ENCODE measurements at places on chromosomes 7 and 10. TPM values are rescaled to one million over a fixed set of nuclear protein-coding genes. Genes with fewer than 3 reads are reported as not detected.

- H3K4me3 ChIP-seq: no peak overlapping the region
- H3K27ac ChIP-seq: peak overlapping the region; percentile 84
- no peaks in the 10 kb centered on the region for H3K27me3 ChIP-seq
- peaks cover 34% of the 10 kb centered on the region for H3K36me3 ChIP-seq
Measured at GRCh38 chr7:6440381-6440780, 7.4 kb downstream of the DAGLB start.

GRCh38 chr10:33813415-33813814, 478.9 kb upstream of the NRP1 start:
- H3K27ac ChIP-seq: no peak overlapping the region
- no peaks in the 10 kb centered on the region for H3K36me3 ChIP-seq
- no peak for DNase-seq
- no peaks in the 10 kb centered on the region for H3K27me3 ChIP-seq
- peaks cover 14% of the 10 kb centered on the region for H3K4me1 ChIP-seq
- no peak overlapping the region for H3K4me3 ChIP-seq

GRCh38 chr7:81819861-81820260, 50.0 kb upstream of the HGF start:
- H3K27ac ChIP-seq: no peak overlapping the region
- no peak for DNase-seq
- no peaks in the 10 kb centered on the region for H3K36me3 ChIP-seq
- H3K4me3 ChIP-seq: no peak overlapping the region
- H3K27me3 ChIP-seq: no peaks in the 10 kb centered on the region
- H3K4me1 ChIP-seq: no peaks in the 10 kb centered on the region

DNA sequence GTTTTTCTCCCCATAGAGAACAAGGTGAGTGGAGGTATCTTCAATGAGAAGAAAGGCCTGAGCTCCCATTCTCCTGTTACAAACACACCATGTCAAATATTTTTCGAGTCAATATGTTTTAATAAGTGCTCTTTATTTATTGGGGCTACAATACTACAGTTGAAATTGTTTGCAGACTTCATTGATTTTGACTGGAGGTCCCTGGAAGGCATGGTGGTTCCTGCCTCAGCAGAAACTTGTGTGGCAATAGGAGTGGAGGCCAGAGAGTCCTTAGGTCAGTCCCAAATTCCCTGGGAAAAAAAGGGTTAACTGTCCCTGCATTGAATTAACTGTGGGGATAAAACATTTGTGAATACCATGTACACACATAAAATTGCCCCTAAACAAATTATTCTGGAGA, 22.7 kb downstream of the KLF6 start:
- H3K36me3 ChIP-seq: no peaks in the 10 kb centered on the region
- H3K4me3 ChIP-seq: no peak overlapping the region
- DNase-seq: no peak
- H3K27ac ChIP-seq: no peak overlapping the region
- H3K4me1 ChIP-seq: no peaks in the 10 kb centered on the region

DNA sequence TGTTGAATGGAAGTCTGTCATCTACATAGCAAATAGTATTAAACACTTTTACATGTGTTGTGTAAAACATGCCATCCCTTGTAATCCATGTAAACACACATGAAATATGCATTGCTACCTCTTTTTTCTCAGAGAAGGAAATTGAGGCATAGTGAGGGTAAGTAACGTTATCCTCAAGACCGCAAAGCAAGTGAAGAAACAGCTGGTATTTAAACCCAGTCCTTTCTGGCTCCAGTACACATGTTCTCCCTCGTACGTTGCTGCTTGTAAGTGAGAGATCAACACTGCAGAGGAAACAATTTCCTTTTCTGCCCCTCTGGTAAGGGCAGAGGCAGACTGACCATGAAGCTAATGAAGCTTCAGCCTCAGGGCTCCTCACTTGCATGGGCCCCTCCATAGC, 28.5 kb downstream of the MAP3K8 start:
- no peak for DNase-seq
- no peaks in the 10 kb centered on the region for H3K36me3 ChIP-seq
- peak overlapping the region; percentile 28 for H3K27ac ChIP-seq

DNA sequence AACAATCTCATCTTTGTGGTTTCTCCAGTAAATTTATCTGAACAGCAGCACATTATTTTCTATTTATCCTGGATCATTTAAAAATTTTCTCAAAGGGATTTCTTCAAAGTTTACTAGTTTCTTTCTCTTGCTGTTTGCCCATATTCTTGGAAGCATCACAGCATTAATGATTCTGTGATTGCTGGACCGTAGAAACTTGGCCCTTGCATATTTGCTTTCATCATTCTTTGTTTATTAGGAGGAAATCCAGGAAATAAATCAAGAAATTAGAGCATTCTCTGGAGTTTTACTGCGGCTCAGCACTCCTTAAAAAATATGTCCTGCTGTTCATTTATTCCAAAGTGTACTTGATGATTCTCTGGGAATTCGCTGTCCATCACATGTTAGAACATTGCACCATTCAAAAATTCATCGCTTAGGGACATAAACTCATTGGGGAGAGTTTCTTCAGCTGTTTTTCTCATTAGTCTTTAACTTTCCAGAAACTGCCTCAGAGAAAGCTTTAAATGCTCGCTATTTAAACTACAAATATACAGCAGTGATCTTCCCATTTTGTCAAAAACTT, 264.0 kb upstream of the CDC14C start:
- DNase-seq: no peak
- no peak overlapping the region for H3K4me3 ChIP-seq
- no peaks in the 10 kb centered on the region for H3K4me1 ChIP-seq
- no peak overlapping the region for H3K27ac ChIP-seq

GRCh38 chr10:59234816-59235429, 58.5 kb downstream of the PHYHIPL start:
- H3K4me3 ChIP-seq: no peak overlapping the region
- DNase-seq: no peak
- H3K36me3 ChIP-seq: no peaks in the 10 kb centered on the region
- H3K27me3 ChIP-seq: no peaks in the 10 kb centered on the region
- no peak overlapping the region for H3K27ac ChIP-seq

GRCh38 chr10:125002423-125003145, 60.7 kb downstream of the ZRANB1 start:
- peak; percentile 51 for DNase-seq
- H3K4me3 ChIP-seq: no peak overlapping the region
- H3K27me3 ChIP-seq: no peaks in the 10 kb centered on the region

- H3K36me3 ChIP-seq: no peaks in the 10 kb centered on the region
- H3K4me3 ChIP-seq: no peak overlapping the region
- DNase-seq: no peak
- no peaks in the 10 kb centered on the region for H3K4me1 ChIP-seq
- peaks cover 2% of the 10 kb centered on the region for H3K27me3 ChIP-seq
Measured at GRCh38 chr10:14474656-14475055, 143.9 kb upstream of the FRMD4A start.

DNA sequence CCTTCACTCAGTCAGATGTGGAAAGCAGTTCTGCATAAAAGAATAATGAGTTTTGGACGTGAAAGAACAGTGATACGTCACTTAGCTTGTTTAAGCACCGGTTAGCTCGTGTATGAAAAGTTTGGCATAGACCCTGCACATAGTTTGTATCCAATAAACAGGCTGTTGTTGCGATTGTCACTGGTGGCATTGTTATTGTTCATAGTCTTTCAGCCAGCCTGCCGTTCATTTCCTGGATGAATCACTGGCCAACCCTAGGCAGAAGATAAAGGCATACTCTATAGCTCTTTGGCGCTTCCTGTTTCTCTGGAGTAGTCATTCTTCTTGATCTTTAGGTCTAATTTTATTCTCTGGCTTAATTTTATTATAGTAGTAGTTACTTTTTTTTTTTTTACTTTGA, 57.8 kb upstream of the ANKRD30A start:
- H3K27me3 ChIP-seq: no peaks in the 10 kb centered on the region
- no peaks in the 10 kb centered on the region for H3K4me1 ChIP-seq
- no peak for DNase-seq
- no peak overlapping the region for H3K4me3 ChIP-seq
- H3K27ac ChIP-seq: no peak overlapping the region

GRCh38 chr10:3173171-3173878, 743 bp upstream of the PITRM1 start:
- DNase-seq: peak; percentile 63
- peak overlapping the region; percentile 91 for H3K4me3 ChIP-seq
- no peak overlapping the region for H3K27ac ChIP-seq
- H3K4me1 ChIP-seq: peaks cover 5% of the 10 kb centered on the region
- H3K27me3 ChIP-seq: no peaks in the 10 kb centered on the region

DNA sequence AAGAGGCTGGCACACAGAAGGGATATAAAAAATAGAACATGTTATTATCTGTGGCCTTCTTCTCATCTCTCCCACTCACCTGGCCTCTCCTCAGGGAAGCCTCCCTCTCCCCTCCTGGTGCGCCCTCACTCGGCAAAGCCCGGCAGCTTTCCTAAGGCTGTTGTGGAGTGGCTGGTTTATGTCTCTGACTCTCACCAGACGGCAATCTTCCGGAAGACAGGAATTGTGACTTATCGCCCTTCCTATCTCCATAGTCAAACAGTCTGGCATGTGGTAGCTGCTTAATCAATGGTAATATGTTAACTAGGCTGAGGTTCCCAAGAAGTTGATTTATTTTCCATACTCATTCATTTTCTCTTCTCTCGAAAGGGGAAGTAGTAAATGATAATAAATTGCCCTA, 78.7 kb downstream of the ATXN7L1 start:
- H3K27ac ChIP-seq: no peak overlapping the region
- no peak for DNase-seq
- no peaks in the 10 kb centered on the region for H3K27me3 ChIP-seq
- no peaks in the 10 kb centered on the region for H3K36me3 ChIP-seq

- peaks cover under 1% of the 10 kb centered on the region for H3K27me3 ChIP-seq
- H3K27ac ChIP-seq: no peak overlapping the region
- H3K4me1 ChIP-seq: no peaks in the 10 kb centered on the region
- no peak overlapping the region for H3K4me3 ChIP-seq
- DNase-seq: no peak
Measured at GRCh38 chr7:31175672-31176071, 123.6 kb downstream of the ADCYAP1R1 start.

- H3K4me3 ChIP-seq: no peak overlapping the region
- no peaks in the 10 kb centered on the region for H3K36me3 ChIP-seq
- no peaks in the 10 kb centered on the region for H3K4me1 ChIP-seq
- peaks cover 2% of the 10 kb centered on the region for H3K27me3 ChIP-seq
Measured at GRCh38 chr10:118374404-118374803, 32.3 kb upstream of the FAM204A start.

DNA sequence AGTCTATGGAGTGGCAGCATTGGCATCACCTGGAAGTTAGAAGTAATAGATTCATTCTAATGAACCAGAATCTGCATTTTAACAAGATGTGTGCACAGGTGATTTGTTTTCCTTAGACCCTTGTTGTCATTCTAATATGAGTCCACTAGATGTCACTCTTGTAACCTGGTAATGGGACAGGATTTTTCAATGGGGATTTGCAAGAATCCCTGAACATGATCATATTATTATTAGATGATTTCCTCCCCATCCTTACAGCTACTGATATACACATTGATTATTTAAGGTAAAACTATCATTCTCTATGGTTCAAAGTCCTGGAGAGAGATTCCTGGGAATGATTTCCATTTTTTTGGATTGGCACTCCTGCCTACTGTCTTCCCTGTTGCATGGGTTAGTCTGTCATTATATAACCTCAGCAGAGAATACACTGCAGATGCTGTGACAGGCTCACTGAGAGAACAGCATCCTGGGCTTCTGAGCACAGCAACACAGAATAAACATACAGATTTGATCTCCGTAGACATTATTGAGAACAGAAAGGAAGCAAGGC, 194.9 kb downstream of the SUGCT start:
- H3K36me3 ChIP-seq: no peaks in the 10 kb centered on the region
- H3K4me1 ChIP-seq: no peaks in the 10 kb centered on the region
- H3K4me3 ChIP-seq: no peak overlapping the region
- no peak overlapping the region for H3K27ac ChIP-seq

GRCh38 chr10:3277566-3277965, 105.0 kb upstream of the PITRM1 start:
- H3K4me3 ChIP-seq: no peak overlapping the region
- H3K27me3 ChIP-seq: peaks cover 1% of the 10 kb centered on the region
- H3K4me1 ChIP-seq: no peaks in the 10 kb centered on the region

GRCh38 chr10:81280497-81281479, 594.2 kb upstream of the NRG3 start:
- H3K36me3 ChIP-seq: no peaks in the 10 kb centered on the region
- H3K4me1 ChIP-seq: no peaks in the 10 kb centered on the region
- DNase-seq: no peak
- H3K4me3 ChIP-seq: no peak overlapping the region

DNA sequence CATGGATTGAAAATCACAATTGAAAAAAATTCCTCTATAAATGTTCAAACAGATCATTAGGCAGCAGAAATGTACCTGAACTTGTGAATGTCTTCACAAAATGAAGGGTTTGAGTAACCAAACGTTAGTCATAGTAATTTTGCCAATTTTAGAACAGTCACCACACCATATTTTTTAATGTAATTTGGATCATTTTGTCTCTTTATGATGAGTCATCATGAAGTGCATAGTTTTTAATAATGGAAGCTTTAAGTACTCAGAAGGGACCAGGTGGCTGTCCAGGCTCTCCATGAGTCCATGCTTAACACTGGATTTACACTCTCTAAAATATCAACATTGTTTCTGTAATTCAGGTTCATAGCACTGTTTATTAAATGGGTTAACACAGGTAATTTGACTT, 219.2 kb downstream of the ETV1 start:
- no peak for DNase-seq
- H3K4me3 ChIP-seq: no peak overlapping the region
- no peaks in the 10 kb centered on the region for H3K4me1 ChIP-seq
- no peaks in the 10 kb centered on the region for H3K36me3 ChIP-seq
- no peaks in the 10 kb centered on the region for H3K27me3 ChIP-seq

DNA sequence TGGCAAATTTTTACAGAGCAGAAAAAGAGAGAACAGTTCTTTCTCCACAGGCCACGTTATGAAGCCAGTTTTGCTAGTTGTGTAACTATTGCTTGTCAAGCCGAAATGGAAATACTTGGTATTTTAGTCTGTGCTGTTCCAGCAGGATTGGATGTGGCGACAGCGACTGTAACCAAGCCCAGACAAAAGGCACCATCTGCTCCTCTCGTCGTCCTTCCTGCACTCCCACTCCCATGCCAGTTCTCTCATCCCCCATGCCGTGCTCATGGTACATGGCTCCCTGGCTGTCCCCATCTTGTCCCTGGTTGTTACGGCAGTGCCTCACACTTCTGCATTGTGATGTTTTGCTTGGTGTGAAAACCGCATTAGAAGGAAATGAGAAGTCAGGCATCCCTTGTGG, 185.7 kb upstream of the FZD8 start:
- no peak overlapping the region for H3K4me3 ChIP-seq
- no peak for DNase-seq
- no peak overlapping the region for H3K27ac ChIP-seq
- H3K36me3 ChIP-seq: no peaks in the 10 kb centered on the region
- H3K4me1 ChIP-seq: no peaks in the 10 kb centered on the region

PTPN12 gene
- total RNA-seq: 48.1 TPM

NRCAM gene
- total RNA-seq: 0.21 TPM

VPS26A gene
- 40.2 TPM for total RNA-seq

PTTG1IP2 gene
- not detected for total RNA-seq

EBLN1 gene
- not detected for total RNA-seq

LRRD1 gene
- not detected for total RNA-seq

ASB4 gene
- total RNA-seq: 10.5 TPM
